AG08395 (cell line): ENCODE measurements at places on chromosomes 2 and 18.

DNA sequence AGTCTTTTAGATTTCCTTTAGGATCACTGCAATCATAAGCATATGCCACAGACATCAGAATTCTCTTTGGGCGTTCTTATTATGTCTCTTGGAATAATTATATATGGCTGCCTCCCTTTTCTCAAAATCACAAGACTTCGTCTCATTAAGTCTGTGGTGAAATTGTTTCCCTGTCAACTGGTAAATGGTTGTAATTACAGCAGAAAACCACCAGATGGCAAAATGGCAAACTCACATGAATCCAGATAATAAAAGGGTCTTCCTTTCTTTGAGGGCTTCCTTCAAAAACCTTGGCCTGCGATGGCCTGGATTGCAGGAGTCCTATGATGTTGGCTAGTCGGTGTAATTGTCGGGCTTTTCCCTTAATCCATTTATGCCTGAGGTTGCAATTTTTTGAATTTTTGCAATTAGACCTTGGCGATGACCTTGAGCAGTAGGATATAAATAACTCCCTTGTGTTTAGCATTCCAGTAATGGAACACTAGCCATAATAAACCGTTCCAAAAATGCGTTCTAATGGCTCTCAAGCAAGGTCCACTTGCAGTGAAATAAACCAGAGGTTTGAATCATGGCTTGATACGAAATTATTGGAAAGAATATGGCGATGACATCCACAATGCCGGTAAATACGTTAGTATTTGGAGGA lies 656.4 kb downstream of the MBD2 start:
- peak; percentile 19 for DNase-seq

DNA sequence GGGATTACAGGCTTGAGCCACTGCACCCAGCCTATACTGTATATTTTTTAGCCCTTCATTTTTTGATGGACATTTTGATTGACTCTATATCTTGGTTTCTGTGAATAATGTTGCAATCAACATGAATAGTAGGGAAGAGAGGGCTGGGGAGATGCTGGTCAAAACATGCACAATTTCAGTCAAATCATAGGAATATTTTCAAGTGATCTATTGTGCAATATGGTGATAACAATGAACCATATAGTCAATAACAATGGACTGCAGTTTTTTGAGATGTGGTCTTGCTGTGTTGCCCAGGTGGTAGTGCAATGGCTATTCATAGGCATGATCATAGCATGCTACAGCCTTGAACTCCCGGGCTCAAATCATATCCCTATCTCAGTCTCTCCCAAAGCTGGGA lies 264.7 kb upstream of the TMEFF2 start:
- DNase-seq, result no peak

- DNase-seq, result no peak
These were observed 13.1 kb downstream of the ILKAP start for GRCh38 chr2:238190445-238190844.

DNA sequence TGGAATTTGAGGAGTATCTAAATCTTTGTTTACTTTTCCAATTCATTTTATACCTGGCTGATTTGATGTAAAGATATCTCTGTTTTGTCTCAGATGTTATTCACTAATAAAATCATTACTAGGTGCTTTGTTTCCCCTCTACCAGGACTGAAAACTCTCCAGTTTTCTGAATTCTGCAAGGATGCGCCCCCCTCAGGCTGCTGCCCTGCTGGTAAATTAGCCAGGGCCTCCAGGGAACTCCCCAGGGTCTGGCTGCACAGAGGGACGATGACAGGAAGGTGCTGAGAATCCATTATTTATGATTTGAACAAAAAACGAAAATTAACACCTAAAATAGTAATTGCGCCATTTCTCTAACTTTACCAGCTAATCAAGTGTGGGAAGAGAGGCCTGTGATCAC lies 541.2 kb upstream of the POU3F3 start:
- no peak for DNase-seq

DNA sequence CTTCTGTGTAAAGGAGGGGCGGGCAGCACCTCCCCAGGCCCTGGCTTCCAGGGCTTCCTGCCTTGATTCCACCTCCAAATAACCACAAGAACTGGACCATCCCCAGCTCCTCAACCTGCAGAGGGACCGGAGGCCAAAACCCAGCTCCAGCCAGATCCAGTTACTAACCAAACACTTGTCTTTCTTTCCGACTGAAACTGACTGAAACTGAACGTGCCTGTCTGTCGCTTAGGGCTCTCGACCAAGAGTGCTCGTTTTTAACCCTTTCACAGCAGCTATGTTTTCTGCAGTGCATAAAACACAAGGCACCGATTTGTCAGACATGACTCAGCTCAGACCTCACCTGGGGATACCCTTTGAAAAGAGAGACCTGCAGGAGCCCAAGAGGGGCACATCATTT lies 249.9 kb upstream of the SIX2 start:
- no peak for DNase-seq

DNA sequence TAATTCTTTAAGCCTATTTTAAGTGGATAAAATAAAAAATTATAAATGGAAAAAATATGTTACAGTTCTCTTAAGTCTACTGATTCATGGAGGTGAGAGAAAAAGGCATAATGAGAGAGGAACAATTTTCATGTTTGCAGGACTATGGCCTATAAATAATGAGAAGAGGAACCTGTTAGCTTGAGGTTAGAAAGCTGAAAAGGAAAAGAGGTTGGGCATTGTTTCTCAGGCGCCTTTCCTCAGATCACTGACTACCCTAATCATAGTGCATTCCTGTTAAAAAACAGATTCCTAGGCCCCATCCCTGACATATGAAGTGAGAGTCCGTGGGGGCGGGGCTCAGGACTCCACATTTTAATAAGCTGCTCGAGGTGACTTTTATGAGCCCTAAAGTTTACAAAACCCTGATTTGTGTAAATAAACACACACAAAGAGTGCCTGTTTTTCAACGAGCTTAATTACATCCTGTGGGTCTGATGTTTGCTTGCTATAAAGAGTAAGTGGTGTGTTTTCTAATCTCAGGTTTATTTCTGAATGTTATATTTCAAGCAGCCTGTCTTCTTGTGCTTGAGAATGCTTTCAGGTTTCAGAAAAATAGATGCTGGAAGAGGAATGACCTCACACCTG lies 335.5 kb downstream of the CLIP4 start:
- DNase-seq, result no peak

- peak; percentile 62 for DNase-seq
These were observed 863.7 kb downstream of the EPHA4 start for GRCh38 chr2:220708366-220708765.

DNA sequence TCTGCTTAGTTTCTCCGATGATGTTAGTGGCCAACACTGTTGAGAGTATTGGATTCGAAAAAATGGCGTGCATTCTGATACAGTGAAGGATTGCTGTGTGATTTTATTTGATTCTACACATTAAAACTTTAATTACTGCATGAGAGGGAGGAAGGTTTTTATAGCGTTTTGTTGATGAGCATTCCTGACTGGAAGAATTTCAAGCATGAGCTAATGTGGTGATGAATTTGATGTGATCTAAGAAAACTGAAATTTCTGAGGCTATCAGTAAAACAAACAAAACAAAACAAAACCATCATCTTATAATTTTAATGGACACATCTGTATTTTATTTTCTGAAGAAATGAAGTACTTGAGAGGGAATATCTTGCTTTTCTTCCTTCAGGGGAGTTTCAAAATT lies 59.6 kb downstream of the ITGB6 start:
- peak; percentile 6 for DNase-seq

DNA sequence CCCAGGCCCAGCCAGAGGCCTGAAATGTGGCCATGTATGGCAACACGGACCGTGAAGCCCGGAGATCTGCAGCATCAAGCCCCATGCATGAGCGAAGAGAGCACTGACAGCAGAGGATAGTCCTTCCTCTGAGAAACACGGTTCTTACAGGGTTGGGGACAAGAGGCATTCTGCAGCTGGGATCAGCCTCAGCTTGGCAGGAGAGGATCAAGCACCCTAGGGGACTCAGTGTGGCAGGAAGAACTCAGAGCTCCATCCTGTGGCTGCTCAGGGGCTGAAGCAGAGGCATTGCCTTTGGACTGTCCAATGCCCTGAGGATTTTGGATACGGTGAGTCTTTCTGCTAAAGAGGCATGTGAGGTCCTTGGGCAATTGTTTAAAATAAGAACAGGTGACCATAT lies 368.7 kb downstream of the ZNF516 start:
- peak; percentile 10 for DNase-seq

DNA sequence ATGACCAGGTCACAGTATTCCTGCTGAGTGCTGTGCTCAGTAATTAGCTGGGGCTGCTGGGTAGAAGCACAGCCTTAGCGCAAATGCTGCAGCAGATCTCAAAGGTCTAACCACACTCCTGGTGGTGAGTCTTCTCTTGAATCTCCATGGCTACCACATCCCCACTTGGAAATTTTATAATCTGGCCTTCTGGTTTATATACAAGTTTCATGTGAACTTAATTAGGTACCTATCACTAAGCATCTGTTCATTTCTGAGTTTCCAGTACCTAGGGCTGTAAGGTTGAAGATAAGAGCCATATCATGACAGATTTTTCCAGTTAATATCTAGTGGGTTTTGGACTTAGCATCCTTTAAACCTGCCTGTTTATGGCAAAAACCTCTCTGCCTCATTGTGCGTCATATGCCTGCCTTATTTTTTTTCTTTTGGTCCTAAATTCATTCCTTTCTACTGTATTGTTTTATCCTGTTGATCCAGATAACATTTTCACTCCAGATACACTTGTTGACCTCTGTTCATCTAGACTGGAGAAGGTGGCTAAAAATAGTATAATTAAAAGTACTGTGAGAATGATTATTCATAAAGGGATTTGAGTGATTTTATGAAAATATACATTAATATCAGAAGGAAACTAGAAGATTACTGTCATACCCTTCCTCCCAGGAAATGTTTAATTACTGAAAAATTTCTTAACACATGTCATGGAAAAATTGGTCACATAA lies 168.4 kb upstream of the THUMPD2 start:
- no peak for DNase-seq

- DNase-seq, result peak; percentile 47
These were observed 34.9 kb upstream of the DYNC1I2 start for GRCh38 chr2:171652416-171652785.

GRCh38 chr18:62848946-62849345 lies 133.6 kb downstream of the PHLPP1 start:
- DNase-seq, result peak; percentile 7
